NCI-H69 (cell line): ENCODE measurements at places on chromosomes 5 and 9.

DNA sequence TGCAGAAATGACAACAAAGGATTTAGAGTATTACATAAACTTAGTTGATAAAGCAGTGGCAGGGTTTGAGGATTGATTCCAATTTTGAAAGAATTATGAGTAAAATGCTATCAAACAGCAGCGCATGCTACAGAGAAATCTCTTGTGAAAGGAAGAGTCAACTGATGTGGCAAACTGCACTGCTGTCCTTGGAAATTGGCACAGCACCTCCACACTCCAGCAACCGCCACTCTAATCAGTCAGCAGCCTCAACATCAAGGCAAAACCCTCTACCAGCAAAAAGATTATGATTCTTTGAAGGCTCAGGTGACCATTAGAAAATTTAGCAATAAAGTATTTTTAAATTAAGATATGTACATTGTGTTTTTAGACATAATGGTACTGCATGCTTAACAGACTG lies 66.4 kb downstream of the AUH start:
- DNase-seq, result no peak

DNA sequence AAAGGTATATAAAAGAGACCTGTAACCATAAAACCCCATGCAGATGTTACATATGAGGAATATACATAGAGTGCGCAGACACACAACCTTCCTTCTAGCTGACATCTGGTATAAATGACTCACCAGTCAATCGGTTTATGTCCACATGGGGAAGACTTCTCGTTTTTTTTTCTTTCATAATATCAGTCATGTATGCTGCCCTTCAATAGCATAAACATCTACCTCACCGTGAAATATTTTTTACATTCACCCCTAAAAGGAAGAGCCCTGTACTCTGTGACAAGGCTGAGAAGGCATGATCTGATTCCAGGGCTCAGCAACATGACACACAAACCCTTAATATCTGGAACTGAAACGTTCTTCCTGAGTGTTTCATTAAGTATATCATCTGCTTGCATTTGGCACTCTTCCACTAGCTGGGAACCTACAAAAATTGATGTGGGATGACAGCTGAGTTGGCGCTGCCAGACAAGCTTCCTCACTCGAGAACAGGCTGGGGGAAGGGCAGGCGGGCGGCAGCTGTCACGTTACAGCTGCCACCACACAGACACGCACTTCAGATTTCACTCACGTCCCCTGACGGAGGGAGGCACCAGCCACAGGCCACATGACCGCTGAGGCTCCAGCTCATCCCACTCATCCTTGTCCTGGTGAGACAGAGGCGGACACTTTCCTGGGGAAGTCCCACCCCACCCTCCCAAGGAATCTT lies 74.2 kb downstream of the SHB start:
- peak; percentile 91 for DNase-seq

DNA sequence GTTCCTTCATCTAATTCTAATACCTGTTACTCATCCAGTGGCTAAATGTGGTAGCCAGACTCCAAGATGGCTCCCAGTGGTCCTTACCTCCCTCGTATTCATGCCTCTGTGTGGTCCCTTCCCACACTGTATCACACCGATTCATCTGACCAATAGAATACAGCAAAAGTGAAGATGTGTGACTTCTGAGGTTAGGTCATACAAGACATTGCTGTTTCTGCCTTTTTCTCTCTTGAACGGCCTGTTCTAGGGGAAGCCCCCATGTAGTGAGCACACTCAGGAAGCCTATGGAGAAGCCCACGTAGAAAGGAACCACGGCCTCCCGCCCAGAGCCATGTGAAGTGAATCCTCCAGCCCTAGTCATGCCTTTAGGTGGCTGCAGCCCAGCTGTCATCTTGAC lies 9.4 kb upstream of the C5 start:
- DNase-seq, result no peak

DNA sequence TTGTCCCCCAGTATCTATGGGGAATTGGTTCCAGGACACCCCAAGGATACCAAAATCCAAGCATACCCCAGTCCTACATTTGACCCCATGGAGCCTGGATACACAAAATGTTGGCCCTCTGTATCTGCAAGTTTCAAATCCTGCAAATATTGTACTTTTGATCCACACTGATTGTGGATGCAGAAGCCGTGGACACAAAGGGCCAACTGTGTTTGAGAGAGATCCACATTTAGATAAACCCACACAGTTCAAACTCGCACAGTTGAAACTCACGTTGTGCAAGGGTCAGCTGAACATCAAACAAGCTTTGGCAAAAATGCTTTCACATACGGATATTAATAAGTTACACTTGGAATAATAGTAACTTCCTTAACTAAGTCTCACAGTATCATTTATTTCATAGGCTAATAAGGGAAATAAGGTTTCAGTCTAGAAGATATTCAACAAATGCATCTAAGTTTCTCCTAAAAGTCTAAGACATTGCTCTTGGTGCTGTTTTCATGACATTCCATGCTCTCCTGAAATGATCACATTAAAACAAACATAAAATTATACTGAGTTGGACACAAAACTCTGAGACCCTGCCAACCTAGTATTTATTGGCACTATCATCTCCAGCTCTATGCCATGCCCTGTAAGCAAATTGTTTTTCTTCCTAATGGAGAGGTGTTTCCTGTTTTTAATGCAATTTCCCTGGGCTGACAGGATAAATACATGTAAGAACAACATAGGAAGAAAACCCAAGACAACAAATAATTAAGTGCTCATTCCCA lies 32.3 kb downstream of the ACTL7A start:
- no peak for DNase-seq

- peak; percentile 86 for DNase-seq
These were observed 50.1 kb upstream of the PDE4D start for GRCh38 chr5:59943452-59944113.
